ENCODE measurements at places on chromosomes 16 and 17. TPM values are rescaled to one million over a fixed set of nuclear protein-coding genes. Genes with fewer than 3 reads are reported as not detected.

The CDT1 gene
- 95.3 TPM for total RNA-seq

The MYH2 gene
- not detected for total RNA-seq

The HBQ1 gene
- not detected for total RNA-seq

The SLC13A2 gene
- total RNA-seq = not detected

The IRX3 gene
- 0.66 TPM for total RNA-seq

The CDH5 gene
- not detected for total RNA-seq

The CRHR1 gene
- not detected for total RNA-seq

The PDE6G gene
- total RNA-seq = 27.9 TPM

The KRT33A gene
- total RNA-seq = not detected

The PLEKHH3 gene
- total RNA-seq = 0.36 TPM

The EIF5A gene
- total RNA-seq = 709 TPM

The SOST gene
- total RNA-seq = not detected

The UNC45B gene
- total RNA-seq = 0.07 TPM

All from T-helper 2 cell treated with Interferon-gamma antibody and Interleukin-4, amounts not matched to agents 100 ng/mL and 5 ng/mL, for 36 hours (primary cell).